ENCODE measurements at places on chromosomes 6 and 20.

GRCh38 chr6:131065112-131065823 lies 2.2 kb upstream of the EPB41L2 start:
- DNase-seq = no peak

GRCh38 chr20:36167902-36168503 lies 13.5 kb downstream of the EPB41L1 start:
- DNase-seq = no peak

DNA sequence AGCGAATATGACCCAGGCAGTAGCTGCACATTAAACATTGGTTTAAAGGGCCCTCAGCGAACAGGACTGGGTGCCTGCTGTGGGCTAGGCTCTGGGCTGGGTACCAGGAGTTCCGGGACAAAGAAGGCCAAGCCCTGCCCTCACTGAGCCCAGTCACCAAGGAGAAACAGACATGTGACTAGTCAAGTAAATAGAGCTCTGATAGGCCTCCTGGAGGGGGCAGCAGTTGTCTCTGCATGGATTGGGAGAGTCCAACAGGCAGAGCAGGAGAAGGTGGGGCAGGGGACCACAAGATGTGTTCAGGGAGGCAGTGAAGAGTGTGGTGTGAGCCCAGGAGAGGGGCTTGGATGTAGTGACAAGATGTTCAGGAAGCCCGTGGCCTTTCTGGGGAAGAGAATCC lies 3.1 kb downstream of the HM13 start:
- no peak for DNase-seq

DNA sequence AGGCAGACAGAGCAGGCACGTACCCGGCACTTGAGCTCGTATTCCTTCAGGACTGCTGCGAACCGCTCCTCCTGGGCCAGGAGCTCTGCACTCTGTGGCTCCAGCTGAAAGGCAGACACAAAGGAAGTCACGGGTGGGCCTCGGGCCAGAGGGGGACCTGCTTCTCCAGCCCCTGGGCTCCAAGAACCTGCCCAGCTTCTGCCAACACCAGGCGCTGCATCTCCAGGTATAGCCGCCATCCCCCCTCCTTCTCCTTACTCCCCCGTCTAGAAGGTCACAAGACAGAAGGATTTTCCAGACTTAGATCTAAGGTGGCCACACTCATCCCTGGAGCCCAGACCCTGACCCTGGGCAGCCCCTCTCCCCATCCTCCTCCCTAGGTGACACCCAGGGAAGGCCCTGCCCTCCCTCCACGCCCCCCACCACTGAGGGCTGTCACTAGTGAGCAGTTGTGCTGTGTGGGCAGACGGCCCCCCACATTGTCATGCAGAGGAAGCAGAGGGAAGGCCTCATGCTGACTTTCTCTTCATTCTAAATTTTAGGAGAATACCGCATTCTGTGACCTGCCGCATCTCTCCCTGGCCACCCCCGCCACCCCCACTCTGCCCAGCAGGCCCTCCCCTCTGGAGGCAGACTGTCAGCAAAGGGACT lies 81.9 kb downstream of the GINS1 start:
- no peak for DNase-seq

- no peak for DNase-seq
These were observed 32.9 kb downstream of the PMEPA1 start for GRCh38 chr20:57676589-57677583.

- DNase-seq = peak; percentile 41
These were observed 43.7 kb upstream of the HFE start for GRCh38 chr6:26043384-26044139.

GRCh38 chr6:127967708-127968107 lies 66.8 kb upstream of the THEMIS start:
- no peak for DNase-seq

- no peak for DNase-seq
These were observed 2.8 kb downstream of the KCNQ5 start for GRCh38 chr6:72624557-72625160.

- DNase-seq = no peak
These were observed 85.6 kb upstream of the PTPRK start for GRCh38 chr6:128605961-128606360.

DNA sequence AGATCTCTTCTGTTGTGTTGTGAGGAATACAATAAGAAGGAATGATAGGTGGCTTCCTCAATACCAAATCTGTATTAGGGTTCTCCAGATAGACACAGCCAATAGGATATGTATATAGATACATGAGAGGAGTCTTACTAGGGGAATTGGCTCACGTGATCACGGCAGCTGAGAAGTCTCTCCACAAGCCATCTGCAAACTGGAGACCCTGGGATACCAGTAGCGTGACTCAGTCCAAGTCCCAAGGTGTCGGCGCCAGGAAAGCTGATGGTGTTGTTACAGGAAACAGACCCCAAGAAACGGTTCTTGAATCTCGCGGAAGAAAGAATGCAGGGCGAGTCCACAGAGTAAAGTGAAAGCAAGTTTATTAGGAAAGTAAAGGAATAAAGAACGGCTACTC lies 61.4 kb downstream of the SYTL3 start:
- DNase-seq = no peak

DNA sequence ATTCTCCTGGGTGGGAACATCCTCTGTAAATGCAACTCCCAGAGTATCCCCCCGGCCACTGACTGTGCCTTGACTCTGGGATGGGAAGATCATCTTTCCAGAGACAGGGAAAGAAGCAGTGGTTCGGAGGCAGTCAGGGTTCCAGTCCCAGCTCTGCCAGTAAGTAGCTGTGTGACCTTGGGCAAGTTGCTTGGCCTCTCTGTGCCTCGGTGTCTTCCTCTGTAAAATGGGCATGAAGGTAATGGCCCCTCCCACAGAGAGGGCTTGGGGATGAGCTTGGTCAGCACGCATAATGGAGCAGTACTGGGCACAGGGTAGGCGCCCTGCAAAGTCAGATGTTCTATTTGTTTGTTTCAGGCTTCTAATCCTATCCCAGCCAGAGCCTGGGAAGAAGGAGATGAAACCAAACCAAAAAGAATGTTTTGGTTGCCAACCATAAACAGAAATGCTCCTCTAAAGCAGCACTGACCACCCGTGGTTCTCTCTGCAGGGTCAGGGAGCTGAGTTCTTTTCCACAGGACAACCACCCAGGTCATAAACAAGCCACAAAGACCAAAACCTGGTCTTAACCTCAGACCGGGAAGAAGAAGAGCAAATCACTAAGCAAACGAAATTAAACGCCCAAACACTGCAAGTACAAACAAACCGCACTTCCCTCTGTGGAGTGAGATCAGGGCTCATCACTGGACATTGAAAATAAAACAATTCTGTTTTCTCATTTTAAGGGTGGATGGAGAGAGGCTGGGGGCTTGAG lies 381.0 kb upstream of the SULF2 start:
- DNase-seq = no peak

DNA sequence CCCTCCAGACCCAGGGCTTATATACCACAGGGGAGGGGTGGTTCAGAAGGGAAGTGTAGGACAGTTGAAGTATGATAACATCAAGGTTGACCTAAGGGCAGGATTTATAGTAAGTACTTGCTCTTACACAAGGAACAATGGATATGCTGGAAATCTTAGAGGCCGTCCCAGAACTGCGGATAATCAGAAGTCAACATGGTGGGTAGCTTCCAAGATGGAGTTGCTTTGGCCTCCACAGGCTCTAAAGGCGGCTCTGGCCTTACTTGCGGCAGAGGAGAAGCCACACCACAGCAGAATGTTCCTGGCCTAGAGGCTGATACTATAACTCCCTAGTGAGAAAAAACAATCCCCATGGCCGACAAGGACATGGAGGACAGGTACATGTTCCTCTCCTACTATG lies 344.7 kb downstream of the CDC5L start:
- no peak for DNase-seq

DNA sequence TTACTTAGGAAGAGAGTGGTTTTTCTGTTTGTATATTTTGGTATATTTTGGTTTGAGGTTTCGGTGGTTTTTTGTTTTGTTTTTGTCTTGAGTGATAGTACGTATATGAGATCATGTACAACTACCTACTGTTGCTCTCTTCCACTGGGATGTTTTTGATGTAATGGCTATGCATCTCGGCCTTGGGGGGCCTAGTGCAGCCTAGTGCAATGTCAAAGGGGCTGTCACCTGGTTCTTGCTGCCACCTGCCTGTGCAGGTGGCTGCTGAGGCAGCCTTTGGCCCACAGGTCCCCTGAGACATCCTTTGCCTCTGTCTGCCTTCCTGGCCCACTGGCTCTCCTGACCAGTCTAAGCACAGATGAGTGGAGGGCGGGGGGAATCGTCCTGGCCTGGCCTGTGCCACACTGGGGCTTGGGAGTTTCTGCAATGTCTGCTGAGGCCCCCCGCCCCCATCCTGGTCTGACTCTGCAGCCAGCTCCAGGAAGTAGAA lies 546.6 kb downstream of the CD83 start:
- no peak for DNase-seq

- DNase-seq = no peak
These were observed 10.9 kb downstream of the MOCS1 start for GRCh38 chr6:39923394-39923793.

- DNase-seq = no peak
These were observed 88.8 kb downstream of the FYN start for GRCh38 chr6:111784433-111784832.

GRCh38 chr6:165872311-165872710 lies 209.3 kb upstream of the PDE10A start:
- no peak for DNase-seq

DNA sequence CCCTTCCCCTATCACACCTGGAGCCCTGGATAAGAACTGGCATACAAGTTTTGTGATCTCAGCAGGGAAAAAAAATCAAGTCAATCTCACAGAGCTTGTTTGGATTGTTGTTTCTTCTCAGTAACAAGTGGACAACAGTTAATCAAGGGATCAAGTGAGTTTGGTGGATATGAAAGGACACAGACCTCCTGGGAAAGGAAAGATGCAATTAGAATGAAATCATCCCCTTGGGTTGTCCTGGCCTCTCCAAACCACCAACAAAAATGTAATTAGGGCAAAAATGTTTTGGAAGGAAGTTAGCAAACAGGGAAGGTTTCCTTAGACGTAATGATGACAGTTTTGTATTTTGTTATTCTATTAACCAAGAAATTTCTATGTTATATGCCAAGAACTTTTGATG lies 99.1 kb upstream of the PRDM1 start:
- DNase-seq = no peak

- DNase-seq = no peak
These were observed 84.6 kb downstream of the AK9 start for GRCh38 chr6:109606359-109606758.

- no peak for DNase-seq
These were observed 37.2 kb downstream of the EDN1 start for GRCh38 chr6:12327391-12327790.

GRCh38 chr6:8743170-8743745 lies 307.9 kb upstream of the SLC35B3 start:
- no peak for DNase-seq

DNA sequence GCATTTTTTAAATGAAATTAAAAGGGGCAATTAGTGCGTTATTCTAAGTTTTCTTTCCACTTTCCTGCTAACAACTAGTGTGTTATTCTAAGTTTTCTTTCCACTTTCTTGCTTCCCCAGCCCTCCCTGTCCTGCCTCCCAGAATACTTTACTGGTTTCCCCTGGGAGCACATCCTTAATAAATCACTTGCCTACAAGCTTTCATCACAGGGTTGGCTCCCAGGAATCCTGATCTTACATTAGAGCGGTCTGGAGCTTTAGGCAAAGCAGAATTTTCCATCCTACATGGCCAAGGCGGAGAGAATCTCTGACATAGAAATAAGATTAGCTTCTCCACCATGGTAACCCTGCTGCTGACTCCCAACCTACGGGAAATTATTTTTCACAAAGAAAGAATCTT lies 150.4 kb downstream of the BFSP1 start:
- DNase-seq = no peak

- DNase-seq = no peak
These were observed 110.4 kb upstream of the ARMC2 start for GRCh38 chr6:108737594-108738546.

DNA sequence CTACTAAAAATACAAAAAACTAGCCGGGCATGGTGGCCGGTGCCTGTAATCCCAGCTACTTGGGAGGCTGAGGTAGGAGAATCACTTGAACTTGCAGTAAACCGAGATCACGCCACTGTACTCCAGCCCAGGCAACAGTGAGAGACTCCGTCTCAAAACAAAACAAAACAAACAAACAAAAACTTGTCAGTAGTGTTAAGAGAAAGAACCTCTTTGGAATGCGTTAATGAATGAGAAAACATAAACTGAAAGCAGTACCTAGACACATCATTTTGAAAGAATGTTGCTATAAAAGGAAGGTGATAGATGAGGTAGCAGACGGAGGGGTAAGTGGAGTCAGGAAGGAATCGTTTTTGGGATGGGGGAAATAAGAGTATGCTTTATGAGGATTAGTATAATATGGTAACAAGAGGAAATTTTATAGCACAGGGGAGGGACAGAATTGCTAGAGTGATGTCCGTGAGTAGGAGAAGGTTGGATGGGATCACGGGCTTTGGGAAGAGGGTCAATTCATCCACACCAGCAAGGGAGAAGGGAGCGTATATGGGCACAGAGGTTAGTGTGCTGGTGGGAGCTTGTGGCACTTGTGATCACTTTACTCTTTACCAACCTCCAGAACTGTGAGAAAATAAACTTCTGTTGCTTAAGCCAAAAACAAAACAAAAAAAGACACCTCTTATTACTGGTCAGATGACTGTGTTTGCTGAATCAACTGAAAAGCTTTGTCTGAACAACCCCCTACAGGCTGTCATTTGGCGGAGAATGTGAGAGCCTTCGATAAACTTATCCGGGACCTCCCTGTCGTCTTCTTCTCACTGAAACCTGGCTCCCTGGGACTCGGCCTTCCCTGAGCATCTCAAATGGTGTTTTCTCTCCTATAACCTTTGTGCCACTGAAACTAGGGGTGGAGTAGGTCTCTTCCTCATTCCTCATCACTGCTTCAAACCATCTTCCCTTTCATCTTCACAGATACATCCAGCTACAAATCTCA lies 48.9 kb upstream of the TFAP2A start:
- DNase-seq = no peak

GRCh38 chr6:154370545-154370944 lies 13.9 kb upstream of the IPCEF1 start:
- DNase-seq = no peak

GRCh38 chr6:10140824-10141223 lies 274.1 kb downstream of the TFAP2A start:
- no peak for DNase-seq

GRCh38 chr20:58877976-58878360 lies 25.5 kb downstream of the GNAS start:
- DNase-seq = no peak
